ENCODE measurements at places on chromosomes 3 and 15.

DNA sequence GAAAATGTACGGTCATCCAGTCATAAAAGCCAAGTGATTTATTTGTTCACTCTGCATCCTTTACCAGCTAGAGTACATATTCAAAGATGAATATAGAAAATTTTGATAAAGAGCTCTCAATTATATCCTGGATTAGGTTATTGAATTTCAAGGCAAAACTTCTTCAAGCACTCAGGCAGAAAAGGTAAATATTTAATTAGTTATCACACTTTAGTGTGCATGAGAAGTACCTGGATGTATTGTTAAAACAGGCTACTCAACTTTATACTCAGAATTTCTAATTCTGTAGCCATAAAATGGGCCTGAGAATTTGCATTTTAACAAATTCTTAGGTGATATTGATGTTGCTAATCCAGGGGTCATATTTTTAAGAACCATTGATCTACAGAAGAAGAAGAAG lies 45.3 kb downstream of the ILDR1 start:
- no peak for DNase-seq

DNA sequence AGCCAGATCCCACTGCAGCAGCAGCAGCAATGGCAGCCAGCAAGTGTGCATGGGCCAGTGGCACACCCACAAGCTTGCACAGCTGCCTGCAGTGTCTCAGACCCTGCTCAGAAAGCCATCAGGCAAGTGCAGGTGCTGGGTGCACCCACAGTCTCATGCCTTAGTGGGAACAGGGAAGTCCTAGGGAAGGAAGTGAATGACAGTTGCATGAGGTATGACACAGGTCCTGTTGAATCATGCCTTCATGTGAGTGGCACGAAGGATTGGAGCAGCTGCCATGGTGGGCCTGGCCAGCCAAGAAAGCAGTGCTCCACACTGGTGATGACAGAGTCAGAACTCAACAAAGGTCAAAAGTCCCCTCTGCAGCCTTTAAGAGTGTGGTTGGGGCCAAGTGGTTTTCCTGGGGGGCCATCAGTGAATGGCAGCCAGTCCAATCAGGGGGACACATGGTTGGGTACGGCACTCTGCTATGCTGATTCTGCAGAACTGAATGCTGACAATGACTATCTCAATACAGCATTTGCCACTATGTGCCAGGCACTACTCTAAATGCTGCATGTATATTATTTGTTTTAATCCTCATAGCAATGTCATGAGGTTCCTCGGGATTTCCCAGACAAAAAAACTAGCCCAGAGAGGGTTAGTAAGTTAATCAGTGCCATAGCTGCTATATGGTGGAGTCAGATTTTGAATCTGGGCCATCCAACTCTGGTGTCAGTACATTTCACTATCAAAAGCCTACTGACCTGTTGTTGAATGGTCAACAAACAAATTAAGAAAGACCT lies 94.3 kb downstream of the AQP9 start:
- no peak for DNase-seq

DNA sequence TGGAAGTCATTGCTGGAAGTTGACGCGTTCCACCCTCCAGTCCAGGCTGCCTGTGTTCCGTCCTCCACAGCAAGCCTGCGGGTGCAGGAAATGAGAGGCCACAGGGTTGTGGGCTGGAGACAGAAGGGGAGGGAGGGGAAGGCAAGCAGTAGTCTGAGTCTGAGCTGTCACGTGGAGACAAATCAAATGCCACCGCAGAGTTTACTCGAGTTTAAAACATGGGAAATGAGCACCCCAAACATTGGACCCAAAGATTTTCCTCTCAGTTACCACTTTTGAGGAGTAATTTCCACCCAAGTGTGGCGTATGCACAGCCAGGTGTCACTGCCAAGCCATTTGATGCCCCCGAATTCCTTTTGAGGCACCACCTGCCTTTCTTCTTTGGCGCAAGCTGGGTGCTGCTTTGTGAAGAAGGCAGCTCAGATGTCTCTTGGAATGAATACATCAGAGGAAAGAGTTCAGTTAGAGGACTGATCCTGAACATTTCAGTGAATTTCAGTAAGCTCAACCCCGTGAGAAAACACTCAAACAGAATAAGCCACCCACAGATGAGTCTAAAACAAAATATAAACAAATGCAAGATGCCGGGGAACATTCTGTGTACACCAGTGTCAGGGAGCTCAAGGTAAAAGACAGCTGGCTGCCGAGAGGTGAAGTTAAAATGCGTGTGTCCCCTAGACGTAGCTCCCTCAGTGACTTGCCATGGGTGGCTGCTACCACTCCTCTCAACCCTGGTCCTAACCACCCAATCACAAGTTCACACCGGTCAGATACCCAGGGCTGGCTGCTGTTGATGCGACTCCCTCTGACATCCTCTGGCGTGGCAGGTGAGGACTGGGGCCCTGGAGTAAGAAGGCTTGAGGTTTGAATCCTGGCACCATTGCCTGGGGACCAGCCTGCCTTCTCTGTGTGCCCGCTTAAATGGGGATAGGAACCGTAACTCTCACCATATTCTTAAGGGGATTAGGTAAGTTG lies 203.8 kb downstream of the UACA start:
- no peak for DNase-seq

- no peak for DNase-seq
These were observed 12.4 kb downstream of the LAMP3 start for GRCh38 chr3:183149915-183150750.

- no peak for DNase-seq
These were observed 59.9 kb downstream of the OTOL1 start for GRCh38 chr3:161556533-161556932.

GRCh38 chr3:105365391-105366325 lies 1.1 kb upstream of the ALCAM start:
- no peak for DNase-seq

- no peak for DNase-seq
These were observed 8.0 kb downstream of the CALML4 start for GRCh38 chr15:68197170-68197492.

GRCh38 chr15:66646308-66646707 lies 55.7 kb upstream of the SMAD6 start:
- no peak for DNase-seq

DNA sequence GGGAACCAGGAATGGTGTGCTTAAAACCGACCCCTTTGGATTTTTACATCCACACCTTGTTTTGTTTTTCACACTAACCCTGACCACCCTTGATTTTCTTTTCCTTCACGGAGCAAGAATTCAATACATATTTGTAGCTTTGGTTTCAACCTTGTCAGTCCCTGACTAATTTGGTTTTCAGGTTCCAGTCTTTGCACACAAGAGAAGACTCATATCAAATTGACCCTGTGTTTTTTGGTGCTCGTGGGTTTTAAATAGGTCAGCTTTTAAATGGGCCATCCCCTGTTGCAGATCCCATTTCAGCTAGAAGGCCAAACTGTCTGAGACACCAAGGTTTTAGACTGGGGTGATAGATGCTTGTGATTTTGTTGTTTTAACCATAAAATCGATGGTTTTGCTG lies 26.4 kb downstream of the ANP32A start:
- no peak for DNase-seq

DNA sequence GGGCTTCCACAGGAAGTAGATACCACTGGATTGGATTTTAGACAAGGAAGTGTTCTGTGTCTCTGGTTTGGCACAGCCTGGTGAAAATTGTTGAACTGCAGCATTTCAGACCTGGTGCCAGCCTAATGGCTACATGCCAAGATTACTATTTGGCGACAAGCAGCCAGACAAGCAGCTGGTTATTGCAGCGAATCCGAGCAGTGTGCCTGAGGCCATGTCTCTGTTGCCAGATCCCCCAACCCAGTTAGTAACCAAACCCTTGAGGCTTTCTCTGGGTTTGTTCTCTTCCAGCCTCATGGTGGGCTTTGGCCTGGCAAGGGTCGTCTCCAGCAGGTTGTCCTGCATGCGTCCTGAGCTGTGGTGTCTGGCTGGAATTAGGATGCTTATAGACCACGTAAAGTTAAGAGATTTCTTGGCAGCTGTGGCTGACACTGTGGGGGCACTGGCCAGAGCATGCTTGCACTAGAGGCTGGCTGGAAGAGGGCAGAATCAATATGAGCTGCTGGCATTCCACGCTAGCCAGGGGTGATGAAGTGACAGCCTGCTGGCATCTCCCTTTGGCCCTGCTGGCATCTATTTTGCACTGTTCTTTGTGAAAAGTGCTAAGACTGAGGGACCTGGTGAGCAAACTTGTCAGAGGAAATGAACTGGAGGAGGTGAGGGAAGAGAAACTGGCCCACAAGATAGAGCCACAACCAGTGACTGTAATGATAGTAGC lies 172.6 kb downstream of the RBMS3 start:
- no peak for DNase-seq

GRCh38 chr3:109924196-109924595 lies 586.9 kb upstream of the DPPA4 start:
- DNase-seq, result no peak

DNA sequence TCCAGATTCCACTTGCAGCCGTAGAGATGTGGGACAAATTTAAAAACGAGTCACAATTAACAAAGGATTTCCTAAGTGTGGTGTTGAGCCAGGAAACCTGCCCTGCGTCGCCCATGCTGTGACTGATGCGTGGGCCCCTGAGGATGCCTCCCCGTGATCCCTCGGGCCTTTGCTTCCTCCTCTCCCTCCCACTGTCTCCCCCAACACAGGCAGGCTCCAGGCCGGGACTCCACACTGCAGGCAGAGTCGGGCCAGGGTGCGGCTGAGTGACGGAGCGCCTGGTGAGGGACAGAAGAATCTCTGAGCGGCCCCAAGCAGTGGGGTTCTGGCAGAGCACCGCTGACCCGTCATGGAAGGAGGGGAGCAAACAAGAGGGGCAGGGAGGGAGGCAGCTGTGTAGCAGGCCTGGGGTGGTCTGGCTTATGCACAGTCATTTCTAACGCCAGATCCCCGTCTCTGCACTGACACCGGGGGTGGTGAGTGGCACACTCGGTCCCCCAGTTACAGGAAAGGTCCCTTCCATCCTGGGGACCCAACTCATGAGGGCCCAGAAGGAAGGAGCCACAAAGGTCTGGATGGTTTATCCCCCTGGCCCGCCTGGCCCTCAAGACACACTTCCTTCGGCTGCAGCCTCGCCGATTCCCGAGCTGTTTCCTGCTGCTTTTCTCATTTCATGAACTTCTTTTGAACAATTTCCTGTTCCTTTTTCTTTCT lies 91.0 kb downstream of the XXYLT1 start:
- DNase-seq, result no peak

DNA sequence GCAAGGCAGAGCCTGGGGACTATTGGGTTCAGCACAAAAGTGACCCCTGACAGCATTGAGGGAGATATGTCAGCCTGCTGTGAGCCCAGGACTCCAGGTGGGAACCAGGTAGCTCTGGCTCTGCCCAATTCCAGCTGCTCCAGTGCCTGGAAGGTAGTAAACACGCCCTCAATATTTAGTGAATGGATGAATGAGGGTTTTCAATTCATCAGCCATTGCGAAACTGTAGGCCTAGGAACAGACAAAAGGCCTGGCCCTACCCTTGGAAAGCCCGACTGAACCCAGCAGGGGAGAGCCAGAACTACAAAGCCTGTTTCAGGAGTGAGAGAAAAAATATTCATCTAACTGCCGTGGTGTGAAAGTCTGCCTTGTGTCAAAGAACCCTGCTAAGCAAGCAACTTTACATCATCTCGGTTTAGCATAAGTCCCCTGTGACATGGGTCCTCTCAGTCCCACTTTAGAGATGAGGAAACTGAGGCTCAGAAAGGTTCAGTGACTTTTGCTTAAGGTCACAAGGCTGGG lies 8.1 kb upstream of the CSK start:
- no peak for DNase-seq

DNA sequence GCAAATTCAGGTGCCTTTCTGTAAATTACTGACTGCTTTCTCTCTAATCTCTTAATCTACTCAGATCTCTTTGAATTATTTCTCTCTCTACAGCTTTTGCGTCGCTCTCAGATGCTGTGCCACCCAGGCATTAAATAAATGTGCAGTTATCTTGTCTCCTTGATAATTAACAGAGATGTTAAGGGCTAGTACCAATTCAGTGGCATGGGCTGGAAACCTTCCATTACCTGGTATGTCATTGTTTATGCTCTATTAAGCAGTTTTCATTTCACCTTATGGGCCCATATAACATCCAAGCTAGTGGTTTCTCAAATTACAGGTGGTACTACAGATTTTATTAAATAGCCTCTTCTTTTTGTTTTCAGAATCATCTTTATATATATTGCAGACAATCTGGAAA lies 66.0 kb downstream of the PEX5L start:
- DNase-seq, result no peak

- DNase-seq, result no peak
These were observed 24.3 kb upstream of the SUCLG2 start for GRCh38 chr3:67678665-67679064.

GRCh38 chr15:98968576-98968975 lies 39.0 kb downstream of the PGPEP1L start:
- DNase-seq, result no peak

DNA sequence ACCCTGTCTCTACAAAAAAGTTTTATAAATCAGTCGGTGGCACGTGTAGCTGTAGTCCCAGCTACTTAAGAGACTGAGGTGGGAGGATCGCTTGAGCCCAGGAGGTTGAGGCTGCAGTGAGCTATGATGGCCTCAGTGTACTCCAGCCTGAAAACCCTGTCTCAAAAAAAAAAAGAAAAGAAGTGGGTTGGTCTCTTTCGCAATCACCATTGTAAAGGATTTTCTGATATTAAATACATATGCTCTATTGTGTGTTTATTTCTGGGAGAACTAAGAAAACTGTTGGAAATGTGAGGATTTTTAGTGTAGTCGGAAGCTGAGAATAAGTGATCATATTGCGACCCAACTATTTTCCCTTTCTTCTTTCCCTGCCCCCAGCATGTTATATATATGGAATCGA lies 7.5 kb downstream of the ZNF710 start:
- DNase-seq, result no peak

- DNase-seq, result no peak
These were observed 485.2 kb upstream of the BCHE start for GRCh38 chr3:166322391-166322790.

DNA sequence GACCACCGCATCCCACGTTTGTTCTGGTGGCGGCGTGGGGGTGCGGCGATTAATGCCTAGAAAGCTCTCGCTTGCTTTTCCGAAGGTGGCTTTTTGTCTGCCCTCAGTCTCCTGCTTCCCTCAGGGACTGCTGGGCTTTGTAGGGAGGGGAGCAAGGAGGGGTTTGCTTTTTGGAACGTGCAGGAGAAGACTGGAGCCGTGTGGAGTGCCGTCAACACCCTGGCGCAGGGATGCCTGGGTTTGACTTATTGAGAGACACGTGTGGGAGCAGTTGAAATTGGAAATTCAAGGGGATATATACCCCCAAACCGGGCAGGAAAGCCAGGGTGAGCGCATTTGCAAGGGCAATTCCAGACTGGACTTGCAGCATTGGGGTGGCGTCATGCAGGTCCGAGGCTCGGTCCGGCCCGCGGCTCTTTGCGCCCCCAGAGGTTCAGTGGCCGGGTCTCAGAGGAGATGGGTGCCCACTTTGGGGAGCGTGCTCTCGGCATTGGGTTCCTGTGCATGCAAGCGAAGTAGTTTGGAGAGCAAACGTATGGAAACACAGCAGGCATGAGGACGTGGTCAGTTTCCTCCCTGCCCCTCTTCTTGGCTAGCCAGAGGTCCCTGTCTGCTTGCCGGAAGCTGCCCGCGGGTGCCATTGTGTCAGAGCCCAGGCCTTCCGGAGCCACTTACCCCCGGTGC lies 2.1 kb downstream of the EPHB1 start:
- DNase-seq, result no peak

GRCh38 chr15:79088426-79089205 lies 2.0 kb downstream of the RASGRF1 start:
- no peak for DNase-seq
